ENCODE measurements at places on chromosomes 1 and 21.
A peak's percentile ranks its signal among the peaks of the same experiment; 100 is the strongest.

DNA sequence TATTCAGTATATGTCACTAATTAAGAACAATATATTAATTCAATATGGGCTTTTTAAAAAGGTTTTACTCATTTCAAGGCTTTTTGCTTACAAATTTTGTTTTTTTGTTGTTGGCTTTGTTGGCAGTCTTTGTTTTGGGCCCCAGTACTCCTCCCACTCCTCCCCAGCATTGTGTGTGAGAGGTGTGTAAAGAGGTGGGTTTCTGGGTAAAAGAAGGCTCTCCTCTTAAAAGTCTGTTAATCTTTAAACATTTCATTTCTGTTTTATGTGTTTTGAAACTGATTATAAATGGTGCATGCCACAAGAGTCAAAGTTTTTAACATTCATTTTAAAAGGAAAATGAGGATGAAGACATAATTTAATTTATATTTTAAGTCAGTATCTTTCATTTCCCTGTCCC, 79.6 kb downstream of the SASS6 start:
- DNase-seq: no peak

GRCh38 chr1:45397285-45397684, 57.0 kb upstream of the MUTYH start:
- no peak for DNase-seq

- no peak for DNase-seq
Observed at GRCh38 chr1:229381234-229381633, 38.4 kb upstream of the CCSAP start.

- no peak for DNase-seq
Observed at GRCh38 chr1:32903991-32904785, 3.0 kb upstream of the TMEM54 start.

- peak; percentile 33 for DNase-seq
Observed at GRCh38 chr1:59477286-59477685, 180.4 kb downstream of the FGGY start.

DNA sequence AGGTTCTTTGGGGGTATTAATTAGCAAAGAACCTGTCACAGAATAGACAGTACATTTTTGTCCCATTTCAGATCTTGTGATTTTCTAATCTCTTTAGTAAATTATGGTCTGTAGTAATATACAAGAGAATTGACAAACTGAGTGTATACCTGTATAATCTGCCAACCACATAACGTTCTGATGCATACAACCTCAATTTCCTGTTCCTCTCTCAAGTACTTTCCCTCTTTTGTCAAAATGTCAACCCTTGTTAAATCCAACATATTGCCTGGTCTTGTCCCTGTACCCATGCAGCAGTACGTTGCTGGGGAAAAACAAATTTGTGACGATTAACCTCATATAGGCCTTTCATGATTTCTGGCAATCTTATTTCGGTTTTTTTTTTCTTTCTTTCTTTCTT, 1.1 kb downstream of the ARV1 start:
- DNase-seq: no peak

- DNase-seq: no peak
Observed at GRCh38 chr1:105793536-105794146, 1262.8 kb upstream of the PRMT6 start.

- no peak for DNase-seq
Observed at GRCh38 chr1:172143384-172144055, 277.0 kb upstream of the C1orf105 start.

DNA sequence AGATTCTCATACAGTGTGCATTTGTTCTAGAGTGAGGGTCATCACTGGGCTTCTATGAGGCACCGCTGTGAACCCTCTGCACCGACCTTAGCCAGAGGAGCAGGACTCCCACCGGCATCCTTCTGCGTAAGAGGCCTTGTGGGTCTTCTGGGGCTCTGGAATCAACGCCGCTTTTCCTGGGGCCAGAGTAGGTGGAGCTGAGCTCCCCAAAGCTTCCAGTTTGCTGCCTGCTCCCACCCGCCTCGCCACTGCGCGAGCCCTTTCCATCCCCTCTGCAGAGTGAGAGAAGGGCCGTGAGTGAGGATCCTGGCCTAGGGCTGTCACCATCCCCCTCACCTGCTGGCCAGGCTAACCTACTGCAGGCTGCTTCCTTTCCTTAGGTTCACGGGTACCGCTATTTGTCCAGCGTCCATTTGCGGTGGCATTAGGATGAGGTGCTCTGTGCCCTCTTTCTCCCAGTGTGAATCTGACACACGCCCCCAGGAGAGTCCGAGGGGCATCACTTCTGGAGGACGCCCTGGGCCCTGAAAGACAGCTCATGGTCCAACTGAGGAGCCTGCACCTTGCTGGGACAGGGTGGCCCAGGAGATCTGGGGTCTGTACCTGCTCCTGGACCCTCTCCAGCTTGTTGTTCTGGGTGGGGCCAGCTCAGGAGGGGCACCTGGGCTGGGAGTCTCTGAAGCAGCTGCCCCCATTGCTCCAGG, 36.2 kb downstream of the UMODL1 start:
- no peak for DNase-seq

GRCh38 chr1:10838541-10838940, 42.1 kb upstream of the CASZ1 start:
- DNase-seq: no peak

DNA sequence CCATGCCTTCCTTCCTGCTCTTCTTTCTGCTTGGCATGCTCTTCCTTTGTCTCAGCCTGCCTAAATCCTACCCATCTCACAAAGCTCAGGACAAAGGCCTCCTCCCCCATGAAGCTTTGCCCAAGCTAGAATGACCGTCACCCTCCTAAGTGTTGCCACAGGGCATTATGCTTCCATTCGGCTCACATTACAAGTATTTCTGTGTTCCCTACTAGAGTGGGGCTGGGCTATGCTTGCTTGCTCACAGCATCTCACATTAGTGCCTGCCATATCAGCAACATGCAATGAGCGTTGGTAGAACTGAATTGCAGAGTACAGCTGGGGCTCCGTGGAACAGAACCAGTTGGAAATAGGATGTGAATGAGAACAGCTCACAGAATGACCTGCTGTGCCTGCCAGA, 82.8 kb downstream of the CD58 start:
- DNase-seq: no peak

GRCh38 chr1:61930116-61930645, 187.9 kb downstream of the PATJ start:
- DNase-seq: no peak

- DNase-seq: no peak
Observed at GRCh38 chr1:43435146-43436145, 18.3 kb downstream of the HYI start.

DNA sequence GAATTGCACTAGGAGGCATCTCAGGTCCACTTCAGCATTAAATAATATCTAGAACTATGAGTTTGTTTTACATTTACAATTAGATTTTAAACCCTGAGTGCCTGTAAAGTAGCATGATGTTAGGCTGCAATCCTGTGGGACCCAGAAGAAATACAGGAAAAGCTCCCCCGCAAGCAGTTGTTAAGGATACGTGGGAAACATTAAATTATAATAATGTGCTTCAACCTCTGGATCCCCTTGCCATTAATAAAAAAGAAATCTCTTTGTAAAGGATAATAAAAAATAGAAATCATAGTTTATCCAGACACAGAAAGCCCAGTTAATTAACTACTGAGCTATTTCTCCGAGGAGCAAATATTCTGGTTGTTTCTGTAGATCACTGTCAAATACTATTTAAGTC, 106.0 kb downstream of the PCNX2 start:
- no peak for DNase-seq

DNA sequence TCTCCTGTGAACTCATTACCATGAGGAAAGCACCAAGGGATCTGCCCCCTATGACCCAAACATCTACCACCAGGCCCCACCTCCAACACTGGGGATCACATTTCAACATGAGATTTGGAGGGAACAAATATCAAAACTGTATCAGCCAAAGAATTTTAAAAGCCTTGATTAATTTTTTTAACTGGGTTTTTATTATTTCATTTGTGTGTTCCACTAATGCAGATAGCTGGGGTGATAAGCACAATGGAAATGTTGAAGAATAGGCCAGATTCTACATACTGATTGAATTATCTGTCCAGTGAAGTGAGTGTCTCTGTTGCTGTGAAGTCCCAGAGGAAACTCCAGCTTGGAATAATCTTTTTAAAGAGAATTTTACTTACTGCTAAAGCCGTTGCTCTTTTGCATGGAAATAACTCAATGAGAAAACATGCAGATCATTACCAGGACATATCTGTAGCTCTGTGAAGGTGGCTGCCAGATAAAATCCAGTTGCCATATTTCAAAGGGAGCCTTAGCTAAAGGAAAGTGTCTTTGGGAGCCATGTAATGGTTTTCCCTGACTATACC, 44.4 kb upstream of the DHCR24 start:
- no peak for DNase-seq

GRCh38 chr1:51234721-51235425, 1.2 kb upstream of the RNF11 start:
- DNase-seq: no peak
